ENCODE measurements at places on chromosomes 12 and 14.

DNA sequence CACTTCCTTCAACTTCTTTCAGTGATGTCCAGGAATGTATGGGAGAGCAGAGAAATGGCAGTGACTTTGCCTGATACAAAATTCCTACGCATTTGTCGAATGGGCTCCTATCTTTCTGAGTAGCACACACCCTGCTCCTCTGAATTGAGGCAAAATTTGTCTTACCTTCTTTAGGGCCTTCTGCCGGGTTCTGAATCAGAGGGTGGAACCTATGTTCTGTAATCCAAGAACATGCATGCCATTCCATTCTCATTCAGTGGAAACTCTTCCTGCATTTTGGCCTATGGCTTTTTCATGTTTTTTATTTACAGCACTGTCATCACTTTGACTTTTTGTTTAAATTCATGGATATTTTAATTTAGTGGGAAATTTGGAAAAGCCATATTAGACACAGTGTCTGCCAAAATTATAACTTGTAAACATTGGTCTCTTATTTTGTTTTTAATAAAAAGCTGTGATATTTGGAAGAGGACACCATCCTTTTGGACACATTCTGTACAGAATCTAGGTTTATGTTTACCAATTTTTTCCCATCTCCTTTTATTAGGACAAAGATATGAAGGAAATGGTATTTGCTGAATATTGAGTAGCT is 402.2 kb upstream of the FAR2 start:
- no peak for ATAC-seq

- no peak for ATAC-seq
Observed at GRCh38 chr14:35985474-35986218, 159.5 kb downstream of the BRMS1L start.

- peak; percentile 29 for ATAC-seq
Observed at GRCh38 chr12:102343361-102344121, 136.8 kb downstream of the IGF1 start.

GRCh38 chr14:103427485-103428443 is 42.5 kb downstream of the MARK3 start:
- peak; percentile 84 for ATAC-seq

GRCh38 chr12:28629691-28630090 is 439.4 kb downstream of the CCDC91 start:
- no peak for ATAC-seq

DNA sequence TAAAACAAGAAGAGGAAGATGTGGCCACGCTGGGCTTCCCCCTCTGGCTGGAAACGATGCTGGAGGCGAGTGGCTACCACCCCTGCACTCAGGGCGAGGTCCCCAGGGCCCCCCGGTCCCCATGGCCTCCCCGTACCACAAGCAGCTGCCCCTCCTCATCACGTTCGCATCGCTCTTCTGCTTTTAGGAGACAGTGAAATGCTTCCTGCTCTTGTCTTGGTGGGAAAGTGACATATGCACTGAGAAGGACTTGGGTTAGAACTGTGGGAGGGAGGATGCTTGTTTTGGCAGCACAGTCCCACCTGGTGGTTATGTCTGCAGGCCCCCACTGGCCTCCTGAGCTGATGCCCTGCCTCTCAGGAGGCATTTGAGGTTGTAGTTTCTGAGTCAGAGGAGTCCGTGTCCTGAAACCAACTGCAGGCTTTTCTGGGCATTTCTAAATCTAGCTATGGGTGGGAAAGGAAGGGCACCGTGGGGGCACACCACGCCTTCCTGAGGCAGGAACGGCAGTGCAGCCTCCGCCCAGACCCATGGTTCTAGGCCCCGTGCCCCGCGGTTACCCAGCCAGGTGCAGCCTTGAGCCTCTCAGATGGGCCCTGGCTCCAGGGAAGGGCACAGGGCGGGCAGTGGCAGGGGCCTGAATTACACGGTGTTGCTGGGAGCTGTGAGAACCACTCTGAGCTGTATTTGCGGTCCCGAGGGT is 139.3 kb downstream of the ADGRD1 start:
- peak; percentile 69 for ATAC-seq

DNA sequence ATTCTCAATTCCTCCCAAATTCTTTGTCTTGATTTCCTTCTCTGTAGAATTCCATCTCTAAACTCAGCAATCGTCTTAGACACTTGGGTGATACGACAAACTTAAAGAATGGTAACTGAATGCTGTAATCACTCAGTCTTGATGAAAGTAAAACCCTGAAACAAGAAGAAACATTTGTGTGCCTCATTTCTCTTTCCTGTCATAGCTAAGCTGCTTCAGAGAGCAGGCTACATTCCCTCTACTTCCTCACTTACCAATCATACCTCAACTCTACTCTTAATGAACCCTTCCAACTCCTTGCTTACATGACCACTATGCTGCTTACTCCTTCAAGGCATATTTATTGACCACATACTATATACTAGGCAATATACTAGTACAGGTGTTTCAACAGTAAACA is 8.3 kb downstream of the MAP4K5 start:
- peak; percentile 22 for ATAC-seq

- ATAC-seq: no peak
Observed at GRCh38 chr12:53976172-53976822, 1.5 kb upstream of the HOTAIR start.

GRCh38 chr12:14843425-14843887 is at the start of gene ART4:
Gene ART4, minus strand, starts transcription at chr12:14843526. Its CDS starts 413 bp downstream, at chr12:14843113.
- ATAC-seq: no peak

DNA sequence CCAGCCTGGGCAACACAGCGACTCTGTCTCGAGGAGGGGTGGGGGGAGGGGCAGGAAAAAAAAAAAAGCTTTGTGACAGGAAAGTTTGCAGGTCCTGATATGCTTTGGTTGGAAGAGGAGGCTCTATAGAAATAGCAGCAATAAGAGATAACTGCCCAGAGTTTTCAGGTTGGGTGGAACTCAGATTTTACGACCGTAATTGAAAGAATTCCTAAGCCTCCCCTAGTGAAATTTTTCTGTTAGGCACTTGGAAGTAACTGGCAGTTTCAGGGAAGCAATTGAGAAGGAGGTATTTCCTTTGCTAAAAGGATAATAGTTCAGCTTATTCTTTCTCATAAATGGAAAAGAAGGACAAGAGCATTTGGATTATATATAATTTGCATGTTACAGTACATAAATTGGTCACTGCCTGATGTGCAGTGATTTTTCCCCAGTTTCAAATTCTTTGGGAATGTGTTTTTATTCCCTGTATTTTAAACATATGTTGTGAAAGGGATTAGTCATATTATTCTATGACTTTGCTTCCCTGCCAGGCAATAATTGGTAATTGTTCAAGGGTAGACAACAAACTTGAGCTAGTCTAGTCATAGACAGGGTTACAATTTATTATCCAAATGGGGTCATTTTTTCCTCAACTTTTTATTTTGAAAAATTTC is 452.8 kb downstream of the AEBP2 start:
- ATAC-seq: no peak

DNA sequence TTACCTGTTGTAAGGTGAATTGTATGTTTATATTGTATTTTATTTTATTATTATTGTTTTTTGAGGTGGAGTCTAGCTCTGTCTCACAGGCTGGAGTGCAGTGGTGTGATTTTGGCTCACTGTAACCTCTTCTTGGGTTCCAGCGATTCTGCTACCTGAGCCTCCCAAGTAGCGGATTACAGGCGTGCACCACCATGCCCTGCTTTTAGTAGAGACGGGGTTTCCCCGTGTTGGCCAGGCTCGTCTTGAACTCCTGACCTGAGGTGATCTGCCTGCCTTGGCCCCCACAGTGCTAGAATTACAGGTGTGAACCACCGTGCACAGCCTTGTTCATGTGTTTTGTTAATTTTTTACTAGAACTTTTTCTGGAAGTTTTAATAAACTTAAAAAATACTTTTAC is 3.8 kb downstream of the ATF7IP start:
- no peak for ATAC-seq

GRCh38 chr12:82955043-82955442 is 268.3 kb downstream of the TMTC2 start:
- no peak for ATAC-seq

DNA sequence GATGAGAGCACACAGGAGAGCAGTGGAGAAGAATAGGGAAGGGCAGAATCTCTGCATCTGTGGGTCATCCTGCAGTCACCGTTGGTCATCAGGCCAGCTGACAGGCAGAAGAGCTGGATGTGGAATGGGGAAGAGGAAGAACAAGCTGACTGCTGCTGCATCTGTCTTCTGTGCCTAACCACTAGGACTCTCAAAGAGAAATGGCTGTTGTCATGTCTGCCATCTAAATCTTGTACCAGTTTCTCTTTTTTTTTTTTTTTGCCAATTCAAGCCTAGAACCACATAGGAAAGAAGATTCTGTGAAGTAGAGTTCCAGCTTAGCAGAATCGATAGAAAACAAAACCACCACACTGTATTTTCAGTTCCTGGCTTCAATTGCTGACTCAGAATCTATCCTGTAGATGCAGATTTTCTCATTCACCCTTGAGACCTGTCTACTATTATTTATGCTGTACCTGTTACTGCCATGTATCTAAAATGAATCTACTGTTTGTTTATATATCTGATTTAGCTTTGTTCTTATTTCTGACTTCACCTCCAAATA is 421.9 kb upstream of the PRICKLE1 start:
- no peak for ATAC-seq

DNA sequence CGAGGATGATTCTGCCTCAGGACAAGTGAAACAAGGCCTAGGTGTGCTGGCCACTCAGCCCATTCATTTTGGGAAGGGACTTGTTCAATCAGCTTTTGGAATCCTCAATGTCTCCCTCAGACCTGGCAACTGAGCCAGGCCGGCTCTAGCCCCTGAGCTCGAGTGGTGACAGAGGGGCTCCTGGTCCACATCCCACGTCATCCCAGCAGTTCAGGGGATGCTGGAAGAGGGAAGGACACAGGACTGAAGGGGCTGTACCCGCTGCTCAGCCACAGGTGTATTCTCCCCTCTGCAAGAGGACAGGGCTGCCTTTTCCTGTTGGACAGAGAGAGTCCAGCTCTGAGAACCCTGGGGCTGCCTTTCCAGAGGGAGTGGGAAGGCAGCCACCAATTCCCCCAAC is 244.6 kb upstream of the SFSWAP start:
- no peak for ATAC-seq

DNA sequence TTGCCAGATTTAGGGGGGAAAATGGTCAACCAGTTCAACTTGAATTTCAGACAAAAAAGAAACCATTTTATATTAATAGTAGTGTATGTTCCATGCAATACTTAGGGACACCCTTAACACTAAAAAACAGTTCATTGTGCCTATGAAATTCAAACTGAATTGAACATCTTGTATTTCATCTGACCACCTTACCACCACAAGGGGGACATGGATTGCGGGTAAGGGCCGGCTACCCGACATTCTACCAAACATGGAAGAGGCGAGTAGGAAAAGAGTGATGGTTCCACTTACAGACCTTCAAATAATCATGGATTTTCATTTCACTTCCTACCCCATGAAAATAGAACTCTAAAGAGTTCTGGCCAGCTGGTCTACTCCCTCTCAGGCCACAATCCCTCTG is 10.3 kb upstream of the STK38L start:
- ATAC-seq: no peak

DNA sequence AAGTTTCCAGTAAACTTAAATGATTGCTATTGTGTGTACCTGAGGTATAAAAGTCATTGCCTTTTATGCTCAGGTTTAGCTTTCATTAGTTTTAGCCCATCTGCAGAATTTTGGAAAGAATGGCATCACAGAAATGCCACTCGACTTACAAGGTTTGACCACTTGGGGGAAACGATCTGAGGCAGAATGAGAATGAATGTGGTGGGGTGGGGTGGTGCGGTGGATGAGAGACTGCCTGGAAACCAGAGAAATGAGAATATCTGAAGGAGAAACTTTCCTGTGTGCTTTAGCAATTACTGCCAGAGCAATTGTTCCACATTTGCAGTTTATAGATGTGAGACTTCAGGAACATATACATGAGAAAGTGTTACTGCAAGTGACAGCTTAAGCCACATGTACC is 225.4 kb upstream of the PDE3A start:
- ATAC-seq: no peak

- peak; percentile 100 for ATAC-seq
Observed at GRCh38 chr12:121182222-121182893, 27.6 kb upstream of the P2RX4 start.

DNA sequence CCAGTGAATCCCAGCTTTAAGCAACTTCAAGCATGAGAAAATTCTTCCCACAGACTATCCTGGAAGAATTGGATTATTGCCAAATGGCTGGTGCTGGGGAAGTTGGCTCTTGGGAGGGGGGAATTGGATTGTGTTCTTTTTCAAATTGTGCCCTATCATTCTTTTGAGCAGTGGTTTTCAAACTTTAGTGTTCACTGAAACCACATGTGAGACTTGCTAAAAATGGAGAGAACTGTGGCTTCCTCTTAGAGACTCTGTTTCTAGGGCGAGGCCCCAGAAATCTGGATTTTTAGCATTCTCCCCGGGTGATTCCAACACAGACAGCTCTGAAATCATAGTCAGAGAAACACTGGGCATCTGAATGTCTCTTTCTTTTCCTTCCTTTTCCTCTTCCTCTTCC is 14.3 kb upstream of the OTUB2 start:
- ATAC-seq: peak; percentile 15

- no peak for ATAC-seq
Observed at GRCh38 chr14:78950649-78951048, 780.5 kb downstream of the NRXN3 start.

DNA sequence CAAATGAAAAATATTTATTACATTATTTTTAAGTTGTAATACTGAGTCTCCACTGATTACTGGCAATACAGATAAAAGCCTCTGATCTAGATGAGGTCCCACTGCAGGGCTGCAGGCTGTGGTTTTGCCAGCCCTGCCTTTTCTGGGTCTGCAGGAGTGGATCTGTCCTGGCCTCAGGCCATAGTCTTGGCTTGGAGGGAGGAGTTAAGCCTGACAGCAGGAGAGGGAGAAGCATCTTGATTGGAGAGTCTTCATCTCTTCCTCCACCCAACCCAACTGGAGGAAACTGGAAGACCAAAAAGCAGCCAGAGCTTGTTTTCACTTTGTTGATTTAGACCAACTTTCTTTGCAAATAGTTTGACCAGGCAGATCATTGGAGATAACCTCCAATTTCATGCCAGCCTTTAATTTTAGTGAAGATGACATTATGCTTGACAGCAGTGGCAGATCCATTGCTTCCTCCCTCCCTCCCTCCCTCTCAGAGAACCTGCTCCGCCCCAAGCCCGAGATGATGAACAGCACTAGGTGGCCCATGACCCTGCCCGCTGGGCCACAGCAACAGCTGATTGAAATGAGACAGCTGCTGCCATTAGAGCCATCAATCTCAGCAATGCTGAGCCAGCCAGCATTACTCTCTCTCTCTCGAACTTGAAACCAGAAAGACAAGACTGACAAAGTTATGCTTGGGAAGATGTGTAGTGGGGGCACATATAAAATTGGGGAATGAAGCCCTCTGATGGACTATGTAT is 222.4 kb downstream of the GLT1D1 start:
- no peak for ATAC-seq

GRCh38 chr14:100469632-100470522 is 117.3 kb downstream of the BEGAIN start:
- peak; percentile 84 for ATAC-seq

All from activated T-helper 17 cell treated with anti-CD3 and anti-CD28 coated beads, Interleukin-2, amount 50 U/mL, for 72 hours (primary cell).